ENCODE measurements at places on chromosomes 12 and 14.

- H3K27me3 ChIP-seq = no peaks in the 10 kb centered on the region
- H3K36me3 ChIP-seq = no peaks in the 10 kb centered on the region
- H3K27ac ChIP-seq = peak overlapping the region; percentile 74
- no peak for DNase-seq
- peaks cover 63% of the 10 kb centered on the region for H3K4me1 ChIP-seq
Measured at GRCh38 chr12:3747976-3748619, 4.8 kb downstream of the CRACR2A start.

DNA sequence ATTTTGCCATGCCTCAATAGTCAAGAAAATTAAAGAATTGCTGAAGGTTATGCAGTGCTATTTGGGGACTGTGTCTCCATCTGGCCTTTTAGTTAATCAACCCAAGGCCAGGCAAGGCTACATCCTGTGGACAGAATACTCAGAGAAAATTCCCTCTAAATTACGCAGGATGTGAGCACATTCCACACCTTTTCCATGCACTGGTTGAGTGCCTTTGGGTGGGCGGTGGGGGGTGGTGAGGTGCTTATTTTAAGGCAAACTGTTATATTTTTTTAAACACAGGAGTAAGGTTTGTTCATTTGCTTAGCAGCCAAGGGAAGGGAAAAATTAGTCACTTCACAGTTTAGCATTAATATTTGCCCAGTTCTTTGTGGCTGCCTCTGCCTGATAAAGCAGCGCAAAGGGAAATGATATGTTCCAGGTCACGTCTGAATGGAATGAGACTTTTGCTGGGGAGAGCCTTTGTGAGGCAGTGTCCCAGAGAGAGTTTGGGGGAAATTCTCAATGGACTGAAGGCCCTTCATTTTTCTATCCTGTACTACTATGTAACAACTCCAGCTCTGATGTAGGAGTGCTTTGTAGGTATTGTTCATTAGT, 17.2 kb upstream of the KCNA5 start:
- no peak overlapping the region for H3K4me3 ChIP-seq
- DNase-seq = no peak
- no peak overlapping the region for H3K27ac ChIP-seq
- peaks cover 1% of the 10 kb centered on the region for H3K4me1 ChIP-seq
- no peaks in the 10 kb centered on the region for H3K36me3 ChIP-seq

GRCh38 chr14:31110872-31111271, 84.7 kb upstream of the STRN3 start:
- no peak overlapping the region for H3K27ac ChIP-seq
- peaks cover 88% of the 10 kb centered on the region for H3K36me3 ChIP-seq
- DNase-seq = no peak
- H3K4me3 ChIP-seq = no peak overlapping the region

DNA sequence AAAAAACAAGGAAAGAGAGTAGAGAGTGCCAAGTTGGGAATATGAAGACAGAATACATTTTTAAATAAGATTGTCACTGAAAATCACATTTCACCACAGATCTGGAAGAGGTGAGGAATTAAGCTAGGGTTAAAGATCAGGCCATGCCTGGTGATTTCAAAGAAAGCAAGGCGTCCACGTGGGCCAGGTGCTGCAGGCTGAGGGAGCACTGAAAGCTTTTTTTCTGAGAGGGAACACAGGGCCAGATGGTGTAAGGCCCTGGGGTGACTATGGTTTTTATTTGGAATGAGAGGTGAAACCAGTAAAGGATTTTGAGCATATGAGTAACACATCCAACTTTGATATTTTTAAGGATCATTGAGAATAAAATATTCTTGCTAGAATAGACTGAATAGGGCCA, 20.9 kb downstream of the SYT1 start:
- no peak overlapping the region for H3K27ac ChIP-seq
- H3K4me1 ChIP-seq = no peaks in the 10 kb centered on the region
- no peak for DNase-seq
- no peak overlapping the region for H3K4me3 ChIP-seq

DNA sequence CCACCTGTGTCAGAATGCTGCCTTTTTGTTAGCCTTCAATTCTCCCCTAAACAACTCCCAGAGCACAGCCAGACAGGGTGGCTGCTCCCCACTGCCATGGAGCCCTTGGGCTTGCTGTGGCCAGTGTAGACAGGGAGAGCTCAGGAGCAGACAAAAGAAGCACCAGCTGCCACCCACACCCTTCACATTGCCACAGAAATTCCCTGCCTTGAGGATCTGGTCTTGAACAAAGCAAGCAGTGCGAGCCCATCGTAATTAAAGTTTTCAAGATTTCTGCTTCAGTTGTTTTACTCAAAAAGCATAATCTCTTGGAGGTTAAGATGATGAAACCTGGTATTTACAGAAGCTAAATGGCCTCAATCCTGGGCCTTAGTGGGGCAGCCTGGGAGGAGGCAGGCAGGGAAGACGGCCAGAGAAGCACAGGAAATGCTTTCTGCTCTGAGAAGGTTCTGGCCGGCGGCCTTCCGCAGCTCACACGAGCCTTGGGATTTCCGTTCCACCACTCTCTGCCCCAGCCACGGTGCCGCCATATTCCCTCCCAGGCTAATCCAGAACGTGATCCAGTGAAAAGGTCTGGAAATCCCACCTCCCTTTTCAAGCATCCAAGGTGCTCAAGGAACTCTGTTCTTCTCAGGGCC, 535.2 kb downstream of the BCL11B start:
- DNase-seq = no peak
- no peaks in the 10 kb centered on the region for H3K4me1 ChIP-seq
- H3K36me3 ChIP-seq = no peaks in the 10 kb centered on the region
- no peak overlapping the region for H3K4me3 ChIP-seq
- H3K27ac ChIP-seq = no peak overlapping the region
